ENCODE measurements at places on chromosomes 16 and 17. TPM values are rescaled to one million over a fixed set of nuclear protein-coding genes. Genes with fewer than 3 reads are reported as not detected.

CNGB1 gene
- not detected for total RNA-seq

ADORA2B gene
- 13.6 TPM for total RNA-seq

TEKT1 gene
- not detected for total RNA-seq

SIAH1 gene
- 33.5 TPM for total RNA-seq

LASP1 gene
- total RNA-seq: 104 TPM

KCNH4 gene
- total RNA-seq: not detected

SUMO2 gene
- 116 TPM for total RNA-seq

DERL2 gene
- total RNA-seq: 40.7 TPM

TSC2 gene
- 59.6 TPM for total RNA-seq

TERB1 gene
- total RNA-seq: 0.11 TPM

P2RX1 gene
- 0.25 TPM for total RNA-seq

CLEC19A gene
- total RNA-seq: not detected

GPRC5B gene
- 1.1 TPM for total RNA-seq

DYNC1LI2 gene
- total RNA-seq: 131 TPM

SMARCE1 gene
- 69.9 TPM for total RNA-seq

NPIPA7 gene
- total RNA-seq: 1.2 TPM

NXPH3 gene
- 0.37 TPM for total RNA-seq

FOXJ1 gene
- under 0.01 TPM for total RNA-seq

PERCC1 gene
- not detected for total RNA-seq

CES1 gene
- total RNA-seq: 1.00 TPM

SOST gene
- total RNA-seq: not detected

DHX40 gene
- total RNA-seq: 67.7 TPM

TVP23C gene
- total RNA-seq: 47.6 TPM

CHD9NB gene
- total RNA-seq: 2.1 TPM

CALB2 gene
- total RNA-seq: 0.50 TPM

ARHGAP44 gene
- total RNA-seq: 1.9 TPM

MPO gene
- not detected for total RNA-seq

KRT16 gene
- 0.12 TPM for total RNA-seq

C16orf46 gene
- total RNA-seq: 0.25 TPM

SECTM1 gene
- 3.9 TPM for total RNA-seq

DNASE1L2 gene
- total RNA-seq: 0.87 TPM

MARVELD3 gene
- not detected for total RNA-seq

CASKIN1 gene
- 0.33 TPM for total RNA-seq

PRR15L gene
- not detected for total RNA-seq

ST6GALNAC2 gene
- total RNA-seq: 0.89 TPM

HIGD1B gene
- not detected for total RNA-seq

MEIOC gene
- 0.22 TPM for total RNA-seq

GSDMA gene
- total RNA-seq: not detected

HP gene
- total RNA-seq: 0.11 TPM

DHRS13 gene
- total RNA-seq: 6.5 TPM

USP43 gene
- total RNA-seq: 0.12 TPM

FOXL1 gene
- 36.7 TPM for total RNA-seq

ABCA9 gene
- 7.0 TPM for total RNA-seq

SOX8 gene
- under 0.01 TPM for total RNA-seq

CAPNS2 gene
- total RNA-seq: 0.87 TPM

CDIP1 gene
- total RNA-seq: 7.2 TPM

OR1A1 gene
- total RNA-seq: not detected

CDH16 gene
- total RNA-seq: not detected

IRX5 gene
- not detected for total RNA-seq

STARD3 gene
- total RNA-seq: 26.7 TPM

CCL23 gene
- not detected for total RNA-seq

NHERF2 gene
- total RNA-seq: 17.7 TPM

C1QTNF8 gene
- not detected for total RNA-seq

SAMD14 gene
- 1.8 TPM for total RNA-seq

C17orf67 gene
- total RNA-seq: 0.87 TPM

AANAT gene
- total RNA-seq: not detected

TBC1D3 gene
- not detected for total RNA-seq

EFNB3 gene
- 0.12 TPM for total RNA-seq
